Chondrocyte (in vitro differentiated cells): ENCODE measurements at places on chromosomes 12 and 14. TPM values are rescaled to one million over a fixed set of nuclear protein-coding genes. Genes with fewer than 3 reads are reported as not detected.

DNA sequence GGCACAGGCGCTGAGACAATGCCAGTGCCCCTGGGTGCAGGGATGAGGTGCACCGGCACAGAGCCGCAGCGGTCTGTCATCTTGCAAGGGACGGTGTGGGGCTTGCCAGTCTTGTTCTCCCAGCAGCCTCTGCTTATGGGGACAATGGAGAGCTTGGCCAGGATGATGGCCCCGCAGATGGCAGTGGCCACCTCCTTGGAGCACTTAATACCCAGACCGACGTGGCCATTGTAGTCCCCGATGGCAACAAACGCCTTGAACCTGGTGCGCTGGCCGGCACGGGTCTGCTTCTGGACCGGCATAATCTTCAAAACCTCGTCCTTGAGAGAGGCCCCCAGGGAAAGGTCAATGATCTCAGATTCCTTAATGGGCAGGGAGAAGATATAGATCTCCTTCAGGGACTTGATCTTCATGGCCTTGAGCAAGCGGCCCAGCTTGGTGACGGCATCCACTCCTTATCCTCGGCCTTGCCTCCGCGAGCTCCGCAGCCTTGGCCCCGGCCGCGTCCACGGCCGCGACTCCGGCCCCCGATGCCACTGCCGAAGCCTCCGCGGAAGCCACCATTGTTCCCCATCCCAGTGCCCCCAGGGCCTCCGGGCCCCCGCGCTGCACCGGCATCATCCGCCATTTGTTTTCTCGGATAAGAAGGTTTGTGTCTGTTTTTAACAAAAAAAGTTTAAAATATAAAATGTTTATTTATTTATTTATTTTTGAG lies 29.9 kb downstream of the VRTN start:
- H3K36me3 ChIP-seq = no peaks in the 10 kb centered on the region
- no peak for DNase-seq
- H3K4me1 ChIP-seq = no peaks in the 10 kb centered on the region
- H3K4me3 ChIP-seq = no peak overlapping the region
- no peak overlapping the region for H3K27ac ChIP-seq
- H3K27me3 ChIP-seq = peaks cover 10% of the 10 kb centered on the region

GRCh38 chr14:39006721-39007410 lies 96.2 kb downstream of the SEC23A start:
- no peak for DNase-seq
- no peaks in the 10 kb centered on the region for H3K27me3 ChIP-seq
- peaks cover 9% of the 10 kb centered on the region for H3K4me1 ChIP-seq
- no peak overlapping the region for H3K4me3 ChIP-seq

DNA sequence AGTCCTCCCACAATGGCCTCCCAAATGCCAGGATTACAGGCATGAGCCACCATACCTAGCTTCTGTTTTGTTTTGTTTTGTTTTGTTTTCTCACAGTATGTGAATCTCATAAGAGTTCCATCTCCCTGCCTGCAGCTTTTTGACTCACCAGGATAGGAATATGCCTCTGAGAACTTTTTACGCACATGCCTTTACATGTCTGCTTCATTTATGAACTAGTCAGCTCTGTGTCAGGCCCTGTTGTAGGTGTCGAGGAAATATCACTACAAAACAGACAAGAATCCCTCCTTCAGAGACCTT lies 89.0 kb downstream of the BORCS5 start:
- no peak overlapping the region for H3K4me3 ChIP-seq
- peaks cover 40% of the 10 kb centered on the region for H3K4me1 ChIP-seq
- H3K27ac ChIP-seq = no peak overlapping the region
- no peaks in the 10 kb centered on the region for H3K36me3 ChIP-seq
- no peaks in the 10 kb centered on the region for H3K27me3 ChIP-seq

DNA sequence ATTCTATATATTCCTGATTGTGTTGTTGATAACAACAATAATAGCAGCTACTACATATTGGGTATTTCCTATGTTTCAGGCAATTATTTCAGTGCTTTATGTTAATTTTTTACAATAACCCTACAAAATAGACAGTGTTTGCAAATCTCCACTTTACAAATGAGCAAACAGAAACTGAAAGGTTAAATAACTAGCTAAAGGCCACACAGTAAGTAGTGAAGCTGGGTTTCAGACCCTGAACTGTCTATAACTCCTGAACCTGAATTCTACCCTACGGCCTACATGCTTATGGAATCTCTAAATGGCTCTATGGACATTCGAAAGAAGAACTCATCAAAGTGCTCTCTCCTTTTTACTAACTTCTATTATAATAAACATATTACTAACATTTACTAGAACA lies 19.7 kb upstream of the NUDT4 start:
- no peak overlapping the region for H3K4me3 ChIP-seq
- DNase-seq = no peak
- H3K4me1 ChIP-seq = peaks cover 32% of the 10 kb centered on the region
- no peaks in the 10 kb centered on the region for H3K36me3 ChIP-seq

GRCh38 chr12:16063726-16064125 lies 152.6 kb downstream of the DERA start:
- no peak overlapping the region for H3K27ac ChIP-seq
- DNase-seq = no peak
- H3K36me3 ChIP-seq = no peaks in the 10 kb centered on the region
- no peaks in the 10 kb centered on the region for H3K27me3 ChIP-seq
- no peak overlapping the region for H3K4me3 ChIP-seq

GRCh38 chr14:102729825-102730224 lies 47.4 kb upstream of the TRAF3 start:
- no peak for DNase-seq
- no peak overlapping the region for H3K4me3 ChIP-seq
- H3K4me1 ChIP-seq = no peaks in the 10 kb centered on the region
- no peaks in the 10 kb centered on the region for H3K27me3 ChIP-seq

DNA sequence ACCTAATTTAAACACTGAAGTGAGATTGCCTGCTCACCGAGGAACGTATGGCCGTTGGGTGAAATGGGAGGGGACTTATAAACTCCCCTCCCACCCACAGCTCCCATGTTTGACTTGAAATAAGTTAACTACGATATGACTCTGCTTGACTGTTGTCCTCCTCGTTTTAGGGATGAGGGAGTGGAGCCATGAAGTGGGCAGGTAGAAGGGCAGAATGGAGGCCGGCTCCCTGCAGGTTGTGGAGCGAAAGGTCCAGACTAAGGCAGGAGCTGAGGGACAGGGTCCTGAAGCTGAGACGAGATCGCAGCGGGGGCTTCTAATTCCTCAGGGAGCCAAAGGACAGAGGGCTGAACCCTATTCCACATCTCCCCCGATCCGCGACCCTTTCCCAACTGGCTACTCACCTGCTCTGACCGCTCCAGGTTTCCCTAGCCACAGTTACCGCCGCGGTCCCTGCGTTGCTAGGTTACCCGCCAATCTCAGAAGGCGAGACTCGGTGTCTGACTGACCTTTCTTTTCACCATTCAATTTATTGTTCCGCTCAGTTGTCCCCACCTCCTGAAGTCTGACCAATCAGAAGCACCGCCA lies 577 bp upstream of the TPCN1 start:
- H3K27me3 ChIP-seq = no peaks in the 10 kb centered on the region
- no peaks in the 10 kb centered on the region for H3K36me3 ChIP-seq
- H3K4me1 ChIP-seq = peaks cover 52% of the 10 kb centered on the region

DNA sequence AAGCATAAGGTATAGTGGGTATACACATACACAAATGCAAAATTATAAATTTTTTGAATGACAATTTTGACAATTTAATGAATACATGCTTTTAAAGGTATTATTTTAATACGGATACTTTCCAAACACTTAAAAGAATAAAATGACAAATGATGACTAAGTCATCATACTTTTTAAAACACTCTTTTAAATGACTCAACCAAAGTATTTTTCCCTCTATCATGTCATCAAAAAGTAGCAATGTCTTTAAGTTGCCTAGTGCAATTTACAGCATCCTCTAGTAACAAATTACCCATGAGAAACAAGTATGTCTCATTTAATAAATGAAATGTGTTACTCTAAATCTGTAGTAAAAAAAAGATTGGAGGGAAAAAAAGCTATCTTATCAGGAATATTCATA lies 73.3 kb downstream of the RPS6KA5 start:
- no peaks in the 10 kb centered on the region for H3K36me3 ChIP-seq
- H3K4me3 ChIP-seq = no peak overlapping the region
- no peak overlapping the region for H3K27ac ChIP-seq
- H3K4me1 ChIP-seq = no peaks in the 10 kb centered on the region

DNA sequence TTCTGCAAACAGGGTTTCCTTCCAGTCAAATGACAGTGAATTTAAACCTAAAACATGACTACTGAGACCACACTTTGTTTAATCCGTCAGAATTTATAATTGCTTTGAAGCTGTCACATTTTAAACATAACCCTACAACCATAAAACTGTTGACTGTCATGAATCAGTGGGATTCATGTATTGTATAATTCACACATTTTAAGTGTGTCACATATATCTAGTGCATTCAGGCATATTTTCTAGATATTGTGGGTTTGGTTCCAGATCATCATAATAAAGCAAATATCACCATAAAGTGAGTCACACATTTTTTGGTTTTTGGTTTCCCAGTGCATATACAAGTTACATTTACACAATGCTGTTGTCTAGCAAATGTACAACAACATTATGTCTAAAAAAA lies 304.4 kb downstream of the TMEM132D start:
- DNase-seq = no peak
- H3K36me3 ChIP-seq = peaks cover 3% of the 10 kb centered on the region
- H3K4me1 ChIP-seq = peaks cover 12% of the 10 kb centered on the region
- no peak overlapping the region for H3K27ac ChIP-seq

The GNB3 gene
- total RNA-seq = 10.2 to 11.5 TPM (median 10.9 TPM) in 3 replicates

DNA sequence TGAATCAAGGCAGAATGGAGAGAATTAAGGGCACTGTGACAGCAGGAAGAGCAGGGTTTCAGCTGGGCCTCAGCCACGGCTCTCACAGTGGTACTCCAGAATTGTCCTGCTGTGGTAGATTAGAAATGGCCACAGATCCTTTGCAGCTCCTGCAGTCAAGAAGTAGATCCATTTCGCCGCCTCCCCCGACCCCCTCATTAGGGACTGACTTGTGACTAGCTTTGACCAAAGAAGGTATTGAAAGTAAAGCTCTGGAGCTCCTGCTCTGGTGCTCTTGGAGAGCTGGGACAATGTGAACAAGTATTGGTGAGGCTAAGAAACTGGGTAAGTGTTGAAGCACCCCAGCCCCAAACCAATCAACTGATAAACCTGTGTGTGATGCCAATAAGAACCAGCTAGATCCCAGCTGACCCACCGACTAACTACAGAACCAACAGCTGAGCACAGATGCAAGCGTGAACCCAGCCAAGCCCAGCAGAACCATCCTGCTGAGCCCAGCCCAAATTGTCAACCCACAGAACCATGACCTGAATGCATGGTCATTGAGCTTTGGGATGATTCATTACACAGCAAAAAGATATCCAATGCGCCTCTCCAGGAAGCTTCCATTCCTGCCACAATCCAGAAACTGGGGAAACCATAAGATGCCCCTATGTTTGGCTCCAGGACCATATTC lies 50.7 kb downstream of the JAG2 start:
- peaks cover 56% of the 10 kb centered on the region for H3K27me3 ChIP-seq
- no peak for DNase-seq
- H3K27ac ChIP-seq = no peak overlapping the region
- no peaks in the 10 kb centered on the region for H3K4me1 ChIP-seq
- H3K4me3 ChIP-seq = no peak overlapping the region

- no peaks in the 10 kb centered on the region for H3K27me3 ChIP-seq
- no peaks in the 10 kb centered on the region for H3K36me3 ChIP-seq
- no peak for DNase-seq
- H3K4me3 ChIP-seq = no peak overlapping the region
These were observed 1936.8 kb upstream of the SEL1L start for GRCh38 chr14:83470466-83470865.

DNA sequence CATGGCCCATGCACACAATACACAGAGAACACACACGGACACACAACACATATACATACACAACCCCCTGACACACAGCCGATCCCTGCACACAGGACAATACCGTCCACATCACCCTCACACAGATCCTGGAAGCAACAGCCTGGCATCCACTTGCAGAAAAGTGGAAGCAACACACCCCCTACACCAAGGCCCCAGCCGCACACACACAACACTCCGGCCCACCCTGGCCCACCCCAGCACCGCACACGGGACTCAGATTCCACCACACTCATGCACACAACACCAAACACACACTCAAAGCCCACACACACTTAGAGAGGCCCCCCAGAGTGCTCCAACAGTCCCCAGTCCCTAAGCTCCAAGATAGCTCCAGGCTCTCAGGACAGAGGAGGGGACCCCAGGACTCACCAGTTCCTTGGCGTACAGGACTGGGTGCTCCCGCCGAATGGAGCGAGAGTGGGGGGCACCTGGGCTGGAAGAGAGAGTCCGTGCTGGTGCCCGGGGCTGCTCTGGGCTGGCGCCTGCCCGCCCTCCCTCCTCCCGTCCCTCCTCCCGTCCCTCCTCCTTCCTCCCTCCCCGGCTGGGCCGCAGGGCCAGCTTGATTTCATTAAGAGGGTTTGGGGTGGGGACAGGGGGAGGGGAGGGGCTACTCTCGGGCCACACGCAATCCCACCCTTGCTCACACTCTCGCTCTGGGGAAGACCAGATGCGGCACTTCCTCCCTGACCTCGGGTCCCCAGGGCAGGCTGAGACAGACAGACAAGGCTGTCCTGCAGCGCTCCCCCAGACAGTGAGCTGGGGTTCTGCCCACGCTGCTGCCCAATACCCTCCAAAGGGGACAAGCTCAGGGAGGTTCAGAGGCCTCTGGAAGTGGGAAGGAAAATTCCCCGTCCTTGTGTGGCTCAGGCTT lies at the start of gene TMEM119:
TMEM119 (minus strand) TSS at position 526 of the 913 bp plus-strand sequence. CDS start 5,701 bp downstream, outside the sequence.
- H3K27ac ChIP-seq = peak within 1 kb of the TSS; percentile 29
- peaks cover 16% of the 10 kb centered on the region for H3K4me1 ChIP-seq
- DNase-seq = no peak
- no peaks in the 10 kb centered on the region for H3K36me3 ChIP-seq

DNA sequence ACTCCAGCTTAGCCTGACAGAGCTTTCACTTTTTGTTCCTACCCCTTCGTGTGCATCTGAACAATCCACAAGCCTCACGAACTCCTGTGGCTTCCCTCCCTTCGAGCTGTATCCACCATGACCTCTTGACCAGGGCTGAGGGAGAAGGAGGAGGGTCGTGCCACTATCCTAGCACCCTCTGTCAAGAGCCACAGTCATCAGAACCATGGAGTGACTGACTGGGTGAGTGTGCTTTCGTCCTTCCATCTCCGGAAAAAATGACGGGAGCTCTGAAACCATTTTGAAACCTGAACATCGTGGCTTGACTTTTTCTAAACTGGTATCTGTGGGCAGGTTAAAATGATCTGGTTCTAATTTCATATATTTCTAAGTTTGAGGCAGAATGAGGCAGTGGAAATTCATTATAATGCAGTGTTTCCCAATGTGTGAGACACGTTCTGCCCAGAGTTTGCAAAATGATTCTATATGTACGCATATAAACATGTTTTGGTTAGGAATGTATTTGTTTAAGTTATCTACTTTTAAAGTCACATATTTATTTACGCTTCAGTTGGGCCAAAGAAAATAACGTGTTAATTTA lies 27.0 kb downstream of the IL26 start:
- no peak overlapping the region for H3K27ac ChIP-seq
- no peaks in the 10 kb centered on the region for H3K36me3 ChIP-seq
- DNase-seq = no peak
- peaks cover 7% of the 10 kb centered on the region for H3K27me3 ChIP-seq
- H3K4me1 ChIP-seq = no peaks in the 10 kb centered on the region
